ENCODE measurements at places on chromosomes 1 and 21.

DNA sequence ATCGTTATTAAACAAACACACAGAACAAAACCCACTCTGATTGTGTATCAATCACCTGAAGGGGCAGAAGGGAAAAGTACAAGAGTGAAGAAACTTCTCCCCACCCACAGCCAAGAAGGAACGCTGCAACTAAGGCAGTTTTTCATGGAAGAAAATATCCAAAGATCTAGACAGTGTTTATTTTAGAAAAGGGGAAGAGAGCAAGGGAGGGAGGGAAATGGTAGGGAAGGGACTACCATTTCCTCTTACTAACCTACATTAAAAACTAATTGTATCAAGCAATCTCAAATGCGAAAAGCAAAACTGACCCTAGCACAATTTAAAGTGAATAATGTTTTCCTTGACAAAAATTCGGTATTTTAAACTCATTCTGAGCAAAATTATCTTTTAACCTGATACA lies 3.5 kb downstream of the NRIP1 start:
- DNase-seq, result no peak

GRCh38 chr1:48772211-48772610 lies 4.5 kb downstream of the BEND5 start:
- no peak for DNase-seq

DNA sequence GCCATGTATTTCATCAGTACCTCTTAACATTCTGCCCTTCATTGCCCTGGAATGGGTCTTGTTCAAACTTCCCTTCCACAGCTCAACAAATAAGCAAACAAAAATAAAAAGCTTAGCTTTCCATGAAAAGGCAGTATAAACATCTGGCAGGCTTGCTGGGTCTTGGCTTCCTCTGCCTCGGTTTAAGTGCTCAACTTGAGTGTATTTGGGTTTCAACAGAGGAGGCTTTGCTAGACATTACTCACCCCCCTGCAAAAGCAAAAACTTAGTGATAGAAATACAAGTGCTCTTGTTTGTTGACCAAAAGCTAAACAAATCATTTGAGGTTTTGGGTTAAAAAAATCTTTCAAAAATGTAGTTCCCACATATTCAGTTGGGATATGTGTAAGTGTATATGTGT lies 518.5 kb downstream of the PLPP3 start:
- no peak for DNase-seq

DNA sequence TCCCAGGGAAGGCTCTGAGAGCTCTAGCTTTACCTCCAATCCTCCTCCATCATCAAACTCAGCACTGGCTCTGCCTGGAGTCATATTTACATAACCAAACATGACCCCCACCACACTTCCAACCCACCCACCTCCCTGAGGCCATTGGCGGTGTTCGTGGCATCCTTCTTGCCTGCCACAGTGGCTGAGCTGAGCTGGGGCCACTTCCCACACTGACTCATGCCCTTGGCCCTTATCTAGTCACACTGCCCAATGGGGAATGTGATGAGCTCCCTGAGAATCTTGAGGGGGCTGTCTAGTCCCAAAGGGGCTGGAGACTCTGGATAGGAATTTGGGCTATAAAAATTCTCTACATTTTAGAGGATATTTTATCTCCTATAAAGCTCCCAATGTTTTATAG lies 230.9 kb upstream of the IRF2BP2 start:
- DNase-seq, result no peak

GRCh38 chr1:183251959-183252450 lies 65.9 kb downstream of the LAMC2 start:
- no peak for DNase-seq

Data from SHP77 (cell line).